ENCODE measurements at places on chromosomes 13 and 19. TPM values are rescaled to one million over a fixed set of nuclear protein-coding genes. Genes with fewer than 3 reads are reported as not detected.
A peak's percentile ranks its signal among the peaks of the same experiment; 100 is the strongest.

The ZNF525 gene
- 27.2 TPM for total RNA-seq

GRCh38 chr13:48760626-48761025 is 106.9 kb downstream of the CYSLTR2 start:
- H3K36me3 ChIP-seq: no peaks in the 10 kb centered on the region
- H3K27ac ChIP-seq: no peak overlapping the region
- no peaks in the 10 kb centered on the region for H3K4me1 ChIP-seq
- no peak for DNase-seq

The PDE4A gene
- total RNA-seq: 4.2 TPM

DNA sequence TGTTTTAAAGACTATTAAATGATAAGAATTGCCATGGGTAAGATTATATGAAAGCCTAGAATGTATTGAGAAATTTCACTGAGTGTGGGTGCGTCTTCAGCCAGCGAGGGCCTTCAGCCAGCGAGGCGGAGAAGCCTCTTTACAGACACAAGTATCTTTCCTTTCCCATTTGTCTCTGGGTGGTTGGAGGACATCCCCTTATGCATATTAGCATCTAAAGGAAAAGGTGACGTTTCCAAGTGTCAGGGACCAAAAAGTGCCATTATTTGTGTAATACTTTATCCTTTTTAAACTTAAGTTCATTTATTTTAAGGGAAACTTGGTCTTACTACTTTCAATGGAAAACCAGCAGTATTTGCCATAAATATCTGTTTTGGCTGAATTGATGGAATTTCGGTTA is 22.2 kb downstream of the SMARCA4 start:
- no peak for DNase-seq
- no peak overlapping the region for H3K4me3 ChIP-seq
- H3K27me3 ChIP-seq: no peaks in the 10 kb centered on the region
- no peaks in the 10 kb centered on the region for H3K4me1 ChIP-seq
- peaks cover 52% of the 10 kb centered on the region for H3K36me3 ChIP-seq

The NALCN gene
- total RNA-seq: not detected

The PEG3 gene
- total RNA-seq: 1.7 TPM

DNA sequence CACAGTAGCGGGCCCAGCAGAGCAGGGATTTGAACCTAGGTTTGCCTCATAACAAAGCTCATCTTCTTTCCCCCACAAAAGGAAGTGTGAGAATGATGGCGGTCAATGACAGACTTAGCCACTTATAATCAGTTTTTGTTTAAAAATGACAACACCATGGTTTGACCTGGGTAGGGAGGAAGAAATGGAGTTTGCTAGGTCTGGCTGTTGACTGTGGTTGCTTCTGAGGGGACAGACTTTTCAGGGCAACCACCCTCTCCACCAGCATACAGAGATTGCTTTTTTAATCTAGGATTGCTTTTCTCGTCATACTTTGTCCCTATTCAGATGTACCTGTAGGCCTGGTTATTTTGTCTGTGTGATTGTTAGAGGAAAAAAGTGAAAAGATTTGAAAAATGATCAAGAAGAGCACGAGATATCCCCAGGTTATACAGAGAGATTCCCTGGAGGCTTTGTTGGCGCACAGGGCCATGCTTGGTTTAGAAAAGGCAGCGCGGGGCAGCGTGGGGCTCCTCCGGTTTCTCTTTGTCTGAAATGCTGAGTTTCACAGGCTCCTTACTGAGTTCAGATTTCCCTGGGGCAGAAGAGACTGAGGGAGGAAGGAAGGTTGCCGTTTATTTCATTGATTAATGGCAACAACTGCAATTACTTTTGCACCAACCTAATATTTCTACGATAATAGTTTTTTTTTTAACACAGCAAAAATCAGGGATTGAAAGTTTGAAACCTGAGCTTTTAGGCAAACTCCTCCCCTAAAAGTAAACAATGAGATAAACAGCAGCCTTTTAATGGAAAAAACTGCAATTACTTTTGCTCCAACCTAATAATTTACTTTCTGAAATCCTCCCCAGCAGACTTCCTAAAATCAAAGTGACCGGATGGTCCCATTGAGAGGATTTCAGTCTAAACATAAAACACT is 97.0 kb upstream of the RNF113B start:
- no peak for DNase-seq
- H3K27me3 ChIP-seq: no peaks in the 10 kb centered on the region
- no peak overlapping the region for H3K27ac ChIP-seq
- no peaks in the 10 kb centered on the region for H3K36me3 ChIP-seq

GRCh38 chr13:77016251-77016812 is 10.6 kb downstream of the FBXL3 start:
- no peaks in the 10 kb centered on the region for H3K27me3 ChIP-seq
- peaks cover 8% of the 10 kb centered on the region for H3K4me1 ChIP-seq
- no peak for DNase-seq
- peaks cover 43% of the 10 kb centered on the region for H3K36me3 ChIP-seq
- H3K27ac ChIP-seq: no peak overlapping the region
- H3K4me3 ChIP-seq: no peak overlapping the region

- DNase-seq: no peak
- H3K27ac ChIP-seq: no peak overlapping the region
- H3K4me3 ChIP-seq: no peak overlapping the region
Measured at GRCh38 chr13:46621133-46621532, 68.2 kb downstream of the LRCH1 start.

The NLRP5 gene
- total RNA-seq: not detected

DNA sequence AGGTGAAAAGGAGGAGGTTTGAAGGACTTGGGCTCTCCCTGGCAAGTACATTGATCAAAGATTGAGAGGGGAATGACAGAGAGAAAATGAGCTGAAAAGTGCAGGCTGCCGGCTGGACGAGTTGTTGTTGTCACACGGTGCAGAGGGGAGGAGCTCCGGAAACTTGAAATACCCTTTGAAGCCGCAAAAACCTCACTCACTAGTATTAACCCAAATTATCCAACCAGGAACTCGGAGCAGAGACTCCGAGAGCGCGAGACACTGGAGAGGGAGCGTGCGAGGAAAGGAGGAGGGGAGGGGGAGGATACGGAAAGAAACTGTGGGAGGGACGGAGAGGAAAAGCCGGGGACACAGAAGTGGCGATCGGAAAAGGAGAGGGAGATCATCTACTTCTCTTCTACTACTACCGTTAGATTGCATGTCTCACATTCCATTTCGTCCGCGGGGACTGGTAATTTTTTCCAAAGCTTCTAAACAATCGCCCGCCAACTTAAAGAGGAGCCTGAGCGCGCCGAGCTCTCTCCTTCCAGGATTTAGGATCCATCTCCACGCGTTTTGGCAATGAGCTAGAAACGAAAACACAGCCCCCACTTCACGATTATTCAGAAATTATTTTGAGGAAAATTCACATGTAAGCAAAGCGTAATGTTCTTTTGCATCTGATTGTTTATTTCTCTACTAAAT is at the start of gene DACH1:
DACH1 (minus strand) TSS at position 74 of the 684 bp plus-strand sequence.
- H3K27ac ChIP-seq: peak within 1 kb of the TSS; percentile 68
- peak within 1 kb of the TSS; percentile 56 for H3K4me3 ChIP-seq
- H3K27me3 ChIP-seq: peaks cover 9% of the 10 kb centered on the region
- H3K36me3 ChIP-seq: no peaks in the 10 kb centered on the region

DNA sequence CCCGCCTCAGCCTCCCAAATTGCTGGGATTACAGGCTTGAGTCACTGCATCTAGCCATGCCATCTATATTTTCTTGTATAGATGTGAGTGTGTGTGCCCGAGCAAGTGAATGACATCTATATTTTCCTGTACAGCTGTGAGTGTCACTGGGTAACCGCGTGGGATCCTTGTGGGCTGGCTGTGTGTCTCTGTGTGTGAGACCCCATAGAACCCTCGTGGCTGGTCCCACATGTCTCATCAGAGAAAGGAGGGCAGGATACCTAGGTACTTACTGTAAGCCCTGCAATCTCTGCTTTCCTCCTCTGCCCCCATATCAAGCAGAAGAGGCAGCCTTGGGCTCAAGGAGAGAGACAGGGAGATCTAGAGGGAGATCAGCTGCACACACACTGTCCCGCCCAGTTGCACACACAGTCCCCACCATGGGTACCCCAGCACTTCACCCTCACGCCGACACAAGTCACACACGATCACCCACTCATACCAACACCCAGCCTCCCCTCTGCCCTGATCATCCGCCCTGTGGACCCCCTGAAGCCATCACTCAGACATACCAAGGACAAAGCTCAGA is 655 bp downstream of the DENND1C start:
- H3K27me3 ChIP-seq: no peaks in the 10 kb centered on the region
- no peak for DNase-seq
- peaks cover 2% of the 10 kb centered on the region for H3K4me1 ChIP-seq
- peak overlapping the region; percentile 80 for H3K27ac ChIP-seq
- peak overlapping the region; percentile 11 for H3K4me3 ChIP-seq

The LONP1 gene
- total RNA-seq: 57.4 TPM

- DNase-seq: no peak
- H3K4me3 ChIP-seq: no peak overlapping the region
- H3K27ac ChIP-seq: no peak overlapping the region
- no peaks in the 10 kb centered on the region for H3K27me3 ChIP-seq
Measured at GRCh38 chr13:107964395-107964794, 250.9 kb downstream of the LIG4 start.

- no peaks in the 10 kb centered on the region for H3K36me3 ChIP-seq
- no peak overlapping the region for H3K27ac ChIP-seq
- no peak for DNase-seq
- no peaks in the 10 kb centered on the region for H3K27me3 ChIP-seq
- H3K4me1 ChIP-seq: peaks cover 5% of the 10 kb centered on the region
Measured at GRCh38 chr19:38809592-38810252, 3.0 kb downstream of the LGALS4 start.

Measured in stomach (tissue), 19 donors.